ENCODE measurements at places on chromosomes 2 and 18.

- DNase-seq = no peak
Observed at GRCh38 chr2:527581-527980, 149.6 kb downstream of the TMEM18 start.

- no peak for DNase-seq
Observed at GRCh38 chr18:10852385-10853303, 296.7 kb downstream of the PIEZO2 start.

DNA sequence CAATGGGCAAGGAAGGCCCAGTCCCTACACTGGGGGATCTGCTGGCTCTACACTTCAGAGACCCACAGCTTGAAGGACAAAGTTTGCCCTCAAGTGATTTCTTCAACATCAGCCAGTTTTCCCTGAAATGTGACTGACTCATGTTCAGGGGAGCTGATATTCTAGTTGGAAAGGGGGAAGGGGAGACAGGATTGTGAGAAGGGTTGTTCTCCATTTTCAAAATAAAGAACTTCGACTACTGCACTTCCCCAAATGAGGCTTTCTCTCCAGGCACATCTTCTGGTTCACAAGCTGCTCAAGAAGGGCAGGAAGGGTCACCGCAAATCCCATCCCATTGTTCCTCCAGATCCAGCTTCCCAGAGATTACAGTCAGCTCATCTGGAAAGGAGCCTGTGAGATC is 117.6 kb downstream of the BCL2L11 start:
- no peak for DNase-seq

GRCh38 chr18:6370886-6371635 is 43.6 kb downstream of the L3MBTL4 start:
- no peak for DNase-seq

- DNase-seq = no peak
Observed at GRCh38 chr2:170680172-170680941, 34.8 kb upstream of the SP5 start.

Measured in T1000 (cell line).